Right lung (tissue), 10 donors: ENCODE measurements at places on chromosomes 11 and 22. TPM values are rescaled to one million over a fixed set of nuclear protein-coding genes. Genes with fewer than 3 reads are reported as not detected.

DNA sequence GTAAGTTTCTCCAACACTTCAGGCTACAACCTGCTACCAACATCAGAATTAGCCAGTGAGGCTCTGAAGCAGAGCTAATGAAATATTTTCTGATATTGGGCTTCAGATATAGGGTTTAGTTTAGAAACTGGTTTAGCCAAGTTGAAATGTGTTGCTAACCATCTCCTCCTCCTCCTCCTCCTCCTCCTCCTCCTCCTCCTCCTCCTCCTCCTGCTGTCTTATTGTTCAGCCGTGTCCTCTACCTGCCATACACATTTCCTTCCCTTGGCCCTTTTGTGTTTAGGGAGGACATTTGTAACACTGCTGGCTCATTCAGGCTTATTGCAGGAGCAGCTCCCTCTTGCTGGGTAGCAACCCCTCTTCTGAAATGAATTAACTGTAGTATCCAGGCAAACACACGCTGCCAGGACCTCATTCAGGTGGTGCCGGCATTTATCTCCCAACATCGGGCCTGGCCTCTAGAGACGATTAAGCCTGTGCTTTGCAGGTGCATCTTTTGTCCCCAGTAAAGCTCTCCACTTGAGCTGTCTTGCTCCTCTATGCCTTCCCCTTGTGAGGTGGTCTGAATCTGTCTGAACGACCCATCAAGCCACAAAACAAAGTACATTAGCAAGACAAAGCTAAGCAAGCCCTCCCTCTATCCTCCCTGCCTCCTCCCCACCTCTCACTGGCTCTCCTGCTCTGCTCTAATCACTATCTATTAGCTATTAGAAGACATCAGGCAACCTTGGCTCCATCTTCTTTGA, 82.9 kb downstream of the KCNJ1 start:
- DNase-seq: no peak

The OR8G5 gene
- not detected for polyA plus RNA-seq

- DNase-seq: no peak
These were observed 10.1 kb downstream of the PKNOX2 start for GRCh38 chr11:125174686-125175085.

DNA sequence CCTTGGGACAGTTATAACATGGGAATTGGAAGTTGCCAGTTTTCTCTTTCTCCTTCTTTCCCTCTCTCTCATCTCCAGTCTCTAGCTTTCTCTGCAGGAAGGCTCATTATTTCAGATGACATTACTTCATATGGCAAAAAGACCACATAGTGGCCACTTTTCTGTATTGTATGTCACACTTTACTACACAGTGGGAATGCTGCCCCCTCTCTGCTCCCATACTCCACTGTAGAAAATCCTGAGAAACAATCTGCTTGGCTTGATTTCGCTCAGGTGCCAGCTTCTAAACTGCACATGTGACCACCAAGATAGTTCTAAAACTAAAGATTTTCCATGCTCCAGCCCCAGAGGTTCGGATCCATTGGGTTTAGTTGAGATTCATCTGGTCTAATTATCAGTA, 860.7 kb upstream of the CCDC90B start:
- DNase-seq: no peak

The AASDHPPT gene
- polyA plus RNA-seq: 74.1 TPM

The GAL3ST1 gene
- polyA plus RNA-seq: 10.7 TPM

DNA sequence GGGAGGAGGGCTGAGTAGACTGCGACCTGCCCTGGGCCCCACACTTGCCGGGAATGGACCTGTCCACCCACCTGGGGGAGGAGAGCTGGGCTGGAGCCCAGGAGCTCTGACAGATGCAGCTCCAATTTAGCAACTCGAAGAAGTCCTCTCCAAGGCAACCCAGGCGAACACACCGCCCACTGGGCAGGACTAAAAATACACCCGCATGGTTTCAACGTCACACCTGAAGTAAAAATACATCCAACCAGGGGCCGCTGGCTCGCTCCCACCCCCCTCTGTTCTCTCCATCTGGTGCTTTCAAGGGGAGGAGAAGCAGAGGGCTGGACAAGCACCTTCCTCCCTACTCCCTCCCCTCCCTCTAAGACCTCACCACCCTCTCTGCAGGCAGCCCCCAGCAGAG, 119.9 kb downstream of the FEZ1 start:
- DNase-seq: peak; percentile 75

- DNase-seq: no peak
These were observed 982.2 kb downstream of the BRD1 start for GRCh38 chr22:48845356-48845936.

The NRGN gene
- 30.2 TPM for polyA plus RNA-seq

DNA sequence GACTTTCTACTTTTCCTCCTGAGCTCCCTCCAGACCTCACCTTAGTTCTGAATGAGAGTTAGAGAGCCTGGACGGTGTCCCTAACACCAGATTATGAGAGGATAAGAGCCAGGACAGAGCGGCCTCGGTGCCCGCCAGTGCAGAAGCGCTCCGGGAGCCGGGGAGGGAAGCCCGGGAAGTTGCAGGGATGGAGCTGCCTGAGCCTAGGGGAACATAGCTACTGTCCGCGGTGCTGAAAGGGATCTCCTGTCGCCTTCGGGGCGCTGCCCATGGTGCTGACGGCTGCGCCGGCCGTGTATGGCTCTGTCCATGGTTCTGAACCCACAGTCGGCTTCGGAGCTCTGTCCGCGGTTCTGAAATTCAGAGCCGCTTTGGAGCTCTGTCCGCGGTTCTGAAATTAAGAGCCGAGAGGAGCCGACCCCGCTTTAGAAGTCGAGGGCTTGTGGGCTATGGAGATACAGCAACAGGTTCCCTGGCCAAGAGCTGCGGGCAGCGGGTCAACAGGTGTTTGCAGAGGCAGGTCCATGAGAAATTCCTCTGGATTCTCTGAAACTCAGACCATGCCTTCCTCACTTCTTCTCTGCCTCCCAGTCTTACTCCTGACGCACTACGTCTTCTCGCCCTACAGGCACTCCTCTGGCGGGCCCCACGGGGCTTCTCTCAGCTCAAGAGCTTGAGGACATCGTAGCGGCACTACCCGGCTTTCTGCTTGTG, 814 bp downstream of the NPAS4 start:
- peak; percentile 92 for DNase-seq

- no peak for DNase-seq
These were observed 32.4 kb upstream of the CLNS1A start for GRCh38 chr11:77669848-77670511.

- DNase-seq: no peak
These were observed 14.1 kb downstream of the PATZ1 start for GRCh38 chr22:31332010-31332409.

DNA sequence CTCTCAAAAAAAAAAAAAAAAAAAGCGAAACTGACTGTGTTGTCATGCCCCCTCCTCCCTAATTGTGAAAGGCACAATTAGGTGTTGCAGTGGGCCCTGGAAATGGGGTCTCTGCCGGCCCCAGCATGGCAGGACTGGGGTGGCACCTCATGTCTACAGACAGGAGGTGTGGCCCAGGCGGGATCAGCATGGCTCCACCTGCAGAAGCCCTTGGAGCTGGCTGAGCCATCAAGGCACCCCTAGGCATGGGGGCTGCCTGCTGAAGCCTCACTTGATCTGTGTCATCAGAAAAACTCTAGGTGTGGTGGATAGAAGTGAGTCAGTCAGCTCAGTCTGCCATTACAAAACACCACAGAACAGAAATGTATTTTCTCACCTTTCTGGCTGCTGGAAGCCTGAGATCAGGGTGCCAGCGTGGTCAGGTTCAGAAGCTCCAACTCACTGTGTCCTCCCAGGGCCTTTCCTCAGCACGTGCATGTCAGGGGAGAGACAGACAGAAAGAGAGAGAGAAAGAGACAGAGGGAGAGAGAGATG, 10.1 kb upstream of the B4GALNT4 start:
- no peak for DNase-seq

DNA sequence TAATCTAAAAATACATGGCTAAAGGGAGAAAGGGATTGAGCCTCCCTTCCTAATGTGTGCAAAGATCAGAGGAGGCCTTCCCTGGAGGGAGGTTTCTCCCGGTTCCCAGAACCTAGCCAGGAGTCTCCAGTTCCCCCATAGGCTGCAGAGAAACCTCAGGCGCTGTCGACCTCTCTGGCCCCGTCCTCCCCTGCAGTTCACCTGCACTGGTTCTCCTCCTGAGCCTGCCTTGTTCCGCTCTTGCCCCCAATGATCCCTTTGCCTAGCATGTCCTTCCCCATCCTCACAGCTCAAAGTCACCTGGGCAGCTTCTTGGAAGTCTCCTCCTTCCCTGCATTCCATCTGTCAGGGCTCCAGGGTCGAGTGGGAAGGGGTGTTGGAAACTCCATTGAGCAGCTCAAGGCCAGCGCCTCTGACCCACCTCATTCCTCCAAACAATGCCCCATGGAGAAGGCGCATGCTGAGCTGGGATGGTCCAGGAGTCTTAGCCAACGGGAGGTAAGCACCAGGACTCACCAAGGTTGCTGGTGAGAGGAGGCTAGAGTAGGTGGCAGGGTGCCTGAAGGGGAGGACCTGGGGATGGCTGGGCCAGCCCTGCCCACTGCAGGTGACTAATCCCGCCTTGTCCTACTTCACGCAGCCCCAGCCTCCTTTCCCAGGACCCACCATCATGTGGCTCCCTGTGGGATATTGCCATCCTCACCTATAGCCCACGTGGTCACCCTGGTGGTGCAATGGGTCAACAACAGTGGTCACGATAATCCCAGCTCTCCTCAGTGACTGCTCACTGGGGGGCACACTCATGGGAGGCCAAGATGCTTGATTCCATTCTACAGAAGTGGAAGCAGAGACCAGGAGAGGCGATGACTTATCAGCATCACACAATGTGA, 15.4 kb downstream of the RSPH14 start:
- DNase-seq: no peak

DNA sequence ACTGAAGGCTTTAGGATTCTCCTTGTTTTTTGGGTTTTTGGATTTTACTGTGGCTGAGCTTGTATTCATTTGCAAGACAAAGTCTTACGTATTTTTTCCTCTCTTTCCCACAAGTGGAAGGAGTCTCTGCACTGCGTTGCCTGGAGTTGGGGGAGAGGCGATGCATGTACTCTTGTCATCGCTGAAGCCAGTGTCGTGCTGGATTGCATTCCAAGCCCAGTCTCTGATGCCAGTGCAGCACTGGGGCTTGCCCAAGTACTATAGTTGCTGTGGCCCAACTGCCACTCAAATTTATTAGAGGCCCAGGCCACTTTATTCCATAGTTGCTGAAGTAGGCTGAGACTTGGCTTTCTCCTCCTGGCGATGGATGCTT, 230.2 kb downstream of the DYNC2H1 start:
- no peak for DNase-seq

The C22orf31 gene
- polyA plus RNA-seq: 0.98 TPM

- no peak for DNase-seq
These were observed 2.5 kb upstream of the MDK start for GRCh38 chr11:46378811-46379481.

GRCh38 chr22:32005453-32005852, 37.6 kb upstream of the SLC5A1 start:
- DNase-seq: no peak

DNA sequence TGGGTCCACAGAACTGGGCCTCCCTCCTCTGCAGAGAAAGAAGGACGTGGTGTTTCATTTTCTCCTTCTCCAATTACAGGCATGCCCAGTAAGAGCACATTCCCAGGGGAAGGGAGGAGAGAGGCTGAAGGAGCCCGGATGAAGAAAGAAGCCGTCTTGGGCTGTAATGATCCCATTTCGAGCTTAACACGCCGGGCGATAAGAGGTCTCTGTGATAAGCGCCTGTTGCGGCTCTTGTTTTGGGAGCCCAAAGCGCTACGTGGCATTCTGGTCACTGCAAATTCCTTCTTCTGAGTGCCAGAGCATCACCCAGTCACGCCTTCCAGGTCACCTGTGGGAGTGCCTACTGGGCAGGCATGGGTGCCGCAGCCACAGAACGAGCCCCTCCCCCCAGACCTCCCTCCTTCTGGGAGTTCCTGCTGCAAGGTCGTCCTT, 57.5 kb downstream of the ANO1 start:
- no peak for DNase-seq

- DNase-seq: no peak
These were observed 4.6 kb downstream of the CARD10 start for GRCh38 chr22:37514526-37515051.

GRCh38 chr22:31230871-31231621, 18.9 kb downstream of the LIMK2 start:
- DNase-seq: peak; percentile 55

DNA sequence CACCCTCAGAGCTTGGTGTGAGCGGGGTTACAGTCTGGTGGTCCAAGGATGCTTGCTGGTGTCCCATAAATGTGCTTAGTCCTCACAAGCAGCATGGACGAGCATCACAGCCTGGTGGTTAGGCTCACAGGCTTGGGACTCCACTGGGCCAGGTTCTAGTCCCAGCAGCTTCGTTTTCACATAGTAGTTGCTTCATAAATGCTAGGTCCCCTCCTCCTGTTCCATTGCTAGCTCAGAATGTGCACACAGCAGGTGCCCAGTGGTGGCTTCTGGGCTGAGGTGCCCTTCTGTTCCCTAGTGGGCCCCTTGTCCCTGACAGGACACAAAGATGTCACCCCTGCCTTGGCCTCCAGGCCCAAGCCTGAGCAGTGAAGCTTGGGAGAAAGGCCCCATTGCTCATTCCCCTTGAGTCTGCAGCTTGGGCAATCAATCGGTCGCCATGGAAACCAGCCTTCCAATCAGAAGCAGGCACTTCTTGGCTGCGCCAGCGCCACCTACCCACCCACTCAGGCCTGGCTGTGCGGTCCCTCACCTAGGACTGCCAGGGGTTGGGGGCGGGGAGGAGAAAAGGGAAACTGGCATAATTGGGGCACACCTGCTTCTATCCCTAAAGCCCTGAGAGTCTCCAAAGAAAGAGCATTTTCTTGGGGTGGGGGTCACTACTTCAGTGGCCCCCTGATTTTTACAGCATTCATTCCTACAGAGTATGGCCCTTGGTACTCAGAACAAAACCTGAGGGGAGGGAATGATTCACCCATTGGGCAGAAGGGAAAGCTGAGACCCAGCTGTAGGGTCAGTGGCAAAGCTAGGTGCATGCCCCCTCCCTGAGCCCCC, 48.1 kb downstream of the CYTH4 start:
- DNase-seq: peak; percentile 56

The DDX25 gene
- polyA plus RNA-seq: 1.2 TPM

The MS4A14 gene
- 0.56 TPM for polyA plus RNA-seq

GRCh38 chr22:41913842-41914534, 886 bp downstream of the SHISA8 start:
- DNase-seq: no peak

DNA sequence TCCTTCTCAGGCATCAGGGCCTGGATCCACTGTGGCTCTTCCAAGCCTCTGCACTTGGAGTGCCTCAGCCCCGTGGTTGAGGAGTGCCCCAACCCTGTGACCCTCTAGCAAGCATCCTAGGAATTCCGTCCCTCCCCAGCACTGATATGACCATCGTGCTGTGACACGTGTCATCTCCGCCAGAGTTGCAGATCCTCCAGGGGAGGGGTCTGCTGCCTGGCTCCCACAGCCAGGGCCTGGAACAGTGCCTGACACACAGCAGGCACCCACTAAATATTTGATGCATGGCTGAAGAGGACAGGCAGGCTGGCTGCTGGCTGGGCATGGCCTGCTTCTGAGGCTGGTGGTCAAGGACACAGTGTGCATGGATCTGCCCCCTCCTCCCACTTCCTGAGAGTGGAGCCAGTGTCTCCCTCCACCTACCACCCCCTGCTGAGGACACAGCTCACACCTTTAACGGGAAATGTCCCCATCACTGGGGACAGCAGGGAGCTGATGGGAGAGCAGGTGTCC, 1.7 kb upstream of the CD81 start:
- no peak for DNase-seq
